ENCODE measurements at places on chromosomes 1 and 21.

DNA sequence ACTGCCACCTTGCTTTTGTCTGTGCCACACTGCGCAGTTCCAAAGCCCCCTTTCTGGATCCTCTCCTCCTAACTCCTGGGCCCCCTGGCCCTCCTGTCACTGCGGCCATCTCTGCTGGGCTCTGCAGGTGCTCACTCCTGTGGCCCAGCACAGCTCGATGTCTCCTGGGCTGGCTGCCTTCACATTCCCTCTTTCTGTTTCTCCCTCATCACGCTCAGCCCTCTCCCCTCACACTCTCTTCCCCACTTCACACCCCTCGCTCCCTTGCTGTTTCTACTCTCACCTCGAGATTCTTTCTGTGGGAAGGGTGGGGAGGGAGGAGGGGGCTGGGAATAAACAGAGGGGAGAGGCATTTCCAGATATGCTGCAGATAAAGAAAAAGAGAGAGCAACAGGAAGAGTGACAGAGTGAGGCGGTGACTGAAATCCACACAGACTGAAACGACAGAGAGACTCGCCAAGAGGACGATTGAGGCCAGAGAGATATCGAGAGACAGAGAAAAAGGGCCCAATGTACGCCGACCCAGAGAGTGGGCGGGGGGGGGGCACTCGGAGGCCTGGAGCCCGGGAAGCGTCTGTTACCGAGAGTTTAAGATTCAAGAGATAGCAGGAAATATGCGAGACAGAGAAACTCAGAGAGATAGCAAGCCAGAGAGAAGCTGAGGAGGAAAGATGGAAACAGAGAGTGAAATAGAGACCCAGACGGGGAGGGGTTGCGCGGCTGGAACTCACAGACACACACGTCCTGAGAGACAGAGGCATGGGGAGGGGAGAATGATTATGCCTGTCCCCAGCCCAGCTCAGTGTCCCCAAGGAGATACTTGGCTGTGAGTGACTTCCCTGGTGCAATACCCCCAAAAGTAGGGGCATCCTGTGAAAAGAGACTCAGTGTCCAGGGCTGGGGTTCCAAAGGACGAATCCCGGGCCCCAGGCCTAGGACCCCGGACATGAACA is 666 bp downstream of the CSF3R start:
- no peak for DNase-seq

- DNase-seq, result no peak
Observed at GRCh38 chr1:84724128-84724860, 34.0 kb upstream of the SSX2IP start.

DNA sequence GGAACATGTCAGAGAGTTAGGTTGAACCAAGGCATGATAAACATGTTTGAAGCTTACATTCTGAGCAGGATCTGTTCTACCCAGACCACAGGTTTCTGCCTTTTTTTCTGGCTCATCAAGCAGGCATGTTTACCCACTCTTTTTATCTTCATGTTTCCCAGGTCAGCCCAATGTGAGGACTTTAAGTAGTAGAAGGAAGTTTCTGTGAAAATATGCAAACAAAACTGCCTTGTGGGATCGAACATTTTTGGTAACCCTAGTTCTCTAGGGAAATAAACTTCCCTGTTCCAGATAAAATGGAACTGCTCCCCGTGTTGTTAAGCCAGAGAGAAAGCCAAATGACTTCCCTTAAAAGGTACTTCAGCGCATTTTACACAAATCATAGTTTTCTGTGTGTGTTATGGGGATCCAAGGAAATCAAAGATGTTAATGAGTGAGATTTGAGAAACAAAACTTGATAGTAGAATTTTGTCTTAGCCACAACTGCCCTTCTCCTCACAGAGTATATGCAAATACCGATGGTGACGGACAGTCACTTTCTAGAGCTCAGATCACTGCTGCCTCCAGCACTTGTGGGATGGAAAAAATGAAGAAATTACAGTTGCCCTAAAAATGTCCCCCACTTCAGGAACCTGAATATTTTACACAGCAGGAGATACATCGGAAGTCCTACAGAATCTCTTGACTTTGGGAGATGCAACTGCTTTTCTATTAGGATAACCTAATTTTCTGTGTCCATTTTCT is 765 bp upstream of the HIPK1 start:
- DNase-seq, result no peak

- DNase-seq, result no peak
Observed at GRCh38 chr1:36554323-36554628, 71.6 kb upstream of the CSF3R start.

- no peak for DNase-seq
Observed at GRCh38 chr1:236137285-236137852, 5.0 kb upstream of the GPR137B start.

GRCh38 chr1:55285834-55286233 is 70.7 kb upstream of the USP24 start:
- DNase-seq, result no peak

- no peak for DNase-seq
Observed at GRCh38 chr1:163747261-163747660, 425.5 kb downstream of the NUF2 start.

DNA sequence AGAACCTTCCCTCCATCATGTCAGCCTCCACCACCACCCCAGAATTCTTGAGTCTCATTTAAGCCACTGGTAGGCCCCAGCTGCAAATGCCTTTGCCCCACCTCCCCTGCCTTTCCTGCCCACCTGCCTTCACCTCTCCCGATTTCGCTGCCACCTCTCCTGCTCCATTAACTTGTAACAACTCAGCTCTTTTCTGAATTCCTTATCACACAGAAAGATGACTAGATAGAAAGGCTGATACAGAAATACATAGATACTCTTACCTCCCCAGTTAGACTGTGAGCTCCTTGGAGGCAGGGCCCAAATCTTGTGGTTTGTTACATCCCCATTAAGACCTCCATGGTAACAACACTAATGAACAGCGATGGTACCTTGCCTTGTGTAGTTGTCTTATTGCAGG is 69.5 kb downstream of the ATP5PO start:
- DNase-seq, result no peak

- no peak for DNase-seq
Observed at GRCh38 chr21:35120631-35121180, 71.6 kb upstream of the RUNX1 start.

GRCh38 chr1:24996983-24997893 is 67.2 kb upstream of the RUNX3 start:
- DNase-seq, result no peak

DNA sequence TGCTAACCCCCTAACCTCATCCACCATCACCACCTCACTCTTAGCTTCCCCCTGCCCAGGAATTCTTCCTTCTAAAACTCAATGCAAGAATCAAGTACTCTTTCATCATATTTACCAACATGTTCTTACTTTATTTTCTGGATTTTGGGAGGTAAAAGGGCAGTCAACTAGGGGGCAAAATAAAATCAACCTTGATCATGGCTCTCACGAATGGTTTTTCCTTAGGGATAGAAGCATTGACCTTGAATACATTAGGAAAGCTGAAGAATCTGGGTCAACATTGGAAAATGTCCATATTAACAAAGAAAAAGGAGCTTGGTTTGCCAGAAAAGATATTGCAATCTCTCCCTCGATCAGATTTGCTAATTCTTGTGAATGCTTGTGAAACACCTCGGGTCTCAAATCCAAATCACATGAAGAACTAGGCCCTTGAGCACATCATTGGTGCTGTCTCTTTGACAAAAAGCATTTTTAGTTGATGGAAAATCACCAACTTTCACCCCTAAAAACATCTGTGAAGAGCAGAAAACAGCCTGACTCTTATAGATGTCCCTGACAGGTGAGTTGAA is 58.9 kb downstream of the ZC3H11B start:
- DNase-seq, result no peak

GRCh38 chr1:172895050-172895460 is 155.7 kb downstream of the TNFSF18 start:
- DNase-seq, result no peak
